ENCODE measurements at places on chromosomes 6 and 20. TPM values are rescaled to one million over a fixed set of nuclear protein-coding genes. Genes with fewer than 3 reads are reported as not detected.

MYLK2 gene
- total RNA-seq = 0.36 TPM

DDAH2 gene
- total RNA-seq = 3.5 TPM

CDKN1A gene
- total RNA-seq = 12.6 TPM

B3GALT4 gene
- 1.8 TPM for total RNA-seq

LPA gene
- total RNA-seq = not detected

GHRH gene
- not detected for total RNA-seq

PDE10A gene
- total RNA-seq = not detected

ULBP3 gene
- total RNA-seq = 1.1 TPM

CCDC170 gene
- total RNA-seq = not detected

SLPI gene
- total RNA-seq = not detected

VIP gene
- total RNA-seq = not detected

- no peak overlapping the region for H3K27ac ChIP-seq
- no peak overlapping the region for H3K4me3 ChIP-seq
- H3K36me3 ChIP-seq = no peaks in the 10 kb centered on the region
- H3K4me1 ChIP-seq = no peaks in the 10 kb centered on the region
- H3K27me3 ChIP-seq = peaks cover 59% of the 10 kb centered on the region
Measured at GRCh38 chr6:17998003-17998402, 10.6 kb upstream of the KIF13A start.

- no peak for DNase-seq
- no peaks in the 10 kb centered on the region for H3K4me1 ChIP-seq
- no peak overlapping the region for H3K27ac ChIP-seq
Measured at GRCh38 chr6:163147994-163148393, 266.5 kb upstream of the QKI start.

- no peaks in the 10 kb centered on the region for H3K27me3 ChIP-seq
- no peaks in the 10 kb centered on the region for H3K36me3 ChIP-seq
- no peak overlapping the region for H3K4me3 ChIP-seq
- no peaks in the 10 kb centered on the region for H3K4me1 ChIP-seq
- H3K27ac ChIP-seq = no peak overlapping the region
Measured at GRCh38 chr20:14498772-14499171, 161.4 kb upstream of the FLRT3 start.

DNA sequence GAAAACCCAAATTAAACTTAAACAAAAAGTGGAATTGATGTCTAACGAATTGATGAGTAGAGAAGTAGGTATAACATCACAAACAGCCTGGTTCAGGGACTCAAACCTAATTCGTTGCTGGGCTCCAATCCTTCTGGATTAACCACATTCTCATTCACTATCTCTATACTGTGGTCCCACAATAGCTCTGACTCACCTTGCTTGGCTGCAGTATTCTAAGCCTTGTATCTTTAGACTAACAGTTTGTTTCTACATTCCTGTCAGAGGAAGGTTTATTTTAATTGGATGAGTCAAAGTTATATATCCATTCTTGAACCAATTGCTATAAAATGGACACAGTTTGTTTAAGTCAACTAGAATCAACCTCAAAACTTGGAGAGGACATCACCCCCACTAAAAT, 530.5 kb upstream of the PTCHD4 start:
- no peak overlapping the region for H3K27ac ChIP-seq
- no peak overlapping the region for H3K4me3 ChIP-seq
- no peaks in the 10 kb centered on the region for H3K36me3 ChIP-seq
- H3K4me1 ChIP-seq = no peaks in the 10 kb centered on the region
- no peaks in the 10 kb centered on the region for H3K27me3 ChIP-seq
- DNase-seq = no peak

- no peak overlapping the region for H3K27ac ChIP-seq
- DNase-seq = no peak
- no peaks in the 10 kb centered on the region for H3K4me1 ChIP-seq
- peaks cover 5% of the 10 kb centered on the region for H3K27me3 ChIP-seq
Measured at GRCh38 chr20:36865076-36865860, 10.7 kb upstream of the TLDC2 start.

DNA sequence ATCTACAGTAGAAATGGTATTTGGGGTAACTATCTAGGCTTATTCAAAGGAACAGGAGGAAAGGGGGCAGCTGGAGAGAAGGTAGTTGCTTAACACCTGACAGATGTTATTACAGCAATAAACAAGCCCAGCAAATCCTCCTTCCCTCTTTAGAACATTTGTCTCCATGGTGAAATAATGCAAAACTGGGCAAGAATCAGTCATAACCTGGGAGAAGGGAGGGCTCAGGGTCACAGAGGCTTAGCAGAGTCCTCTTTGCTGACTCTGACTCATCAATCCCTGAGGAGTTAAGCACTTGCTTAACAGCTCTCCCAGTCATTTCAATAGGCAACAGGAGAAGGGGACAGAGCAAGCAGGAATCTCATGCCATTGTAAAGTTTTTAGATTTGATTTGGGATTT, 230.3 kb downstream of the IBTK start:
- no peak overlapping the region for H3K27ac ChIP-seq
- H3K27me3 ChIP-seq = no peaks in the 10 kb centered on the region
- no peaks in the 10 kb centered on the region for H3K36me3 ChIP-seq
- H3K4me3 ChIP-seq = no peak overlapping the region
- H3K4me1 ChIP-seq = no peaks in the 10 kb centered on the region

DNA sequence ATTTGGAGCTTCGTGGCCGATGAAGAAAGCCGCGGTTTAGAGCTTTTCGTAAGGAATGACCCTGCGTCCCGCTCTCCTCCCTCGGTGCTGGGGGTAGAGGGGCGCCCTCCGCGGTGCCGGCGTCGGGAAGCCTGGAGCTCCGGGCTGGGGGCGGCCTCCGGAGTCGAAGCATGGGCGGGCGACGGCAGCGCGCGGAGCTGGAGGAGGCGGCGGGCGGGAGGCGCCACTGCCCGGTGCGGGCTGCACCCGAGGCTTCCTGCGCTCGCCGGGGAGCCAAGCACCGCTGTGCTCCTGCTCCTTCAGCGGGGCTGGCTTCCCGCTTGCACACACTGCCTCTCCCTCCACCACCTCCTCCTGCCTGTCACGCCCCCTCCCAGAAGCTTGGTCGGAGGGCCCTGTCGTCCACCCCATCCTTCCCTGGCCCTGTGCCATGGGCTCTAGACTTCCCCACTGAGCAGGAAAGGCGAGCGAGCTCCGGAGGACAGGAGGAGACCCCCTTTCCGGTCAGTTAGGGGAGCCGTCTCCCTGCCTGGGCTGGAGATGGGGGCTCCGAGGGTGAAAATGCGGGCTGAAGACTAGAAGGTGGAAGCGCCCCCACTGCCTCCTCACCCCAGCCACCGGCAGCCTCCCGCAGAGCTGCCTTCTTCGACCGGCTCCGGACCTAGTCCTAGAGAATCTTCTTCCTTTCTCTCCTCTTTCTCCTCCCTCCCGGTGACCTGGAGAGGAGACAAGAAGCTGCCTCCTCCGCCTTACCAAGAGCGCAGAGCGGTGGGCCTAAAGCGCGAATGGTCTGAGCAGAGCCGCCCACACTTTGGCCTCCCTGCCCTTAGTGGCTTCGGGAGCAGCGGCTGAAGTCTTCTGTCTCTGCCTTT, 1.8 kb downstream of the CDH4 start:
- no peaks in the 10 kb centered on the region for H3K36me3 ChIP-seq
- H3K4me1 ChIP-seq = no peaks in the 10 kb centered on the region
- H3K4me3 ChIP-seq = peak overlapping the region; percentile 43
- no peak overlapping the region for H3K27ac ChIP-seq
- peaks cover 60% of the 10 kb centered on the region for H3K27me3 ChIP-seq
- peak; percentile 3 for DNase-seq

DNA sequence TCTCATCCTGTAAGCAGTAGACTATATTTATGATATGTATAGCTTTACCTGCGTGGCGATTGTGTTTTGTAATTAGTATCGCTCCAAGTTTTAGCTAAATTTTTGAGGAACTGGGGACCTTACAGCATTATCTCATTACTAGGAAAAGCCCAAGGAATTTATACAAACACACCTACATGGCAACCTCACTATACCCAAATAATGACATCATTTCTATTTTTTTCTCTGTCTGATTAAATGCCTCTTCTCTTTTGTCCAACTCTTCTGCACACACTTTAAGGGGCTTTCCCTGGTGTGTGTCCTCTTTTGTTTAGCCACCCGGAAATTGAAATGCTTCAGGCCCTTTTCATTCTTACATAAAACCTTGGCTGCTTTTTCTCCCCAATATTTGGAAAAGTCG, 82.9 kb upstream of the EXOC2 start:
- no peaks in the 10 kb centered on the region for H3K4me1 ChIP-seq
- H3K27me3 ChIP-seq = peaks cover 17% of the 10 kb centered on the region
- H3K36me3 ChIP-seq = no peaks in the 10 kb centered on the region

DNA sequence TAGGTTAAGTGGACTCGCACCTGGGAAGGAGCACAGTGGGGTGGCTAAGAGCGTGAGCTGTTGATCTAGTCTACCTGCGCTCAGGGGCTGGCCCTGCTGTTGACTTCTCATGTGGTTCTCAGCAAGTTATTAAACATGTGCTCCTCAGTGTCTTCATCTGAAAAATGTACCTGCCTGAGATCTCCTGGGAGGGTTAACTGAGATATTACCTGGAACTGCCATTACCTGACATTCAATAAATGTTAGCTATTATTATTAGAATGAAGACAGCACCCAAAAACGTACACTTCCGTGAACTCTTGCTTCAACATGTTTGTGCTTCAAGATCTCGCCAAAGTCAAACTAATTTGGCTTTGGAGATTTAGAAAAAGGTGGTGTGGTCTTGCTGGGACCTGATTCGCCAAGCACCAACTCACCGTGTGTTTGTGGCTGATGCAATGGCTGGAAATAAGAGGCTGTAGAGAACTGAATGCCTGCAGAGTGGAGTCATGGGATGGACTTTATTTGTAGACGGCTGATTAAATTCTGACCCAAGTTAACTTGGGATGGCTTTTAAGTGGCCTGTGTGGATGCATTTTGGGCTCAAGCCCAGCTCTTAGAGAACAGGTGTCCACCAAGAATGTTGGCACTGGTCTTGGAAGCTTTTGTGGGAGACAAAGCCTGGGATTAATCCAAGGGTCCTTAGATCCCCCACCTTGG, 692.9 kb downstream of the QKI start:
- DNase-seq = no peak
- no peaks in the 10 kb centered on the region for H3K36me3 ChIP-seq
- H3K4me3 ChIP-seq = no peak overlapping the region
- H3K27ac ChIP-seq = no peak overlapping the region
- H3K27me3 ChIP-seq = peaks cover 36% of the 10 kb centered on the region

DNA sequence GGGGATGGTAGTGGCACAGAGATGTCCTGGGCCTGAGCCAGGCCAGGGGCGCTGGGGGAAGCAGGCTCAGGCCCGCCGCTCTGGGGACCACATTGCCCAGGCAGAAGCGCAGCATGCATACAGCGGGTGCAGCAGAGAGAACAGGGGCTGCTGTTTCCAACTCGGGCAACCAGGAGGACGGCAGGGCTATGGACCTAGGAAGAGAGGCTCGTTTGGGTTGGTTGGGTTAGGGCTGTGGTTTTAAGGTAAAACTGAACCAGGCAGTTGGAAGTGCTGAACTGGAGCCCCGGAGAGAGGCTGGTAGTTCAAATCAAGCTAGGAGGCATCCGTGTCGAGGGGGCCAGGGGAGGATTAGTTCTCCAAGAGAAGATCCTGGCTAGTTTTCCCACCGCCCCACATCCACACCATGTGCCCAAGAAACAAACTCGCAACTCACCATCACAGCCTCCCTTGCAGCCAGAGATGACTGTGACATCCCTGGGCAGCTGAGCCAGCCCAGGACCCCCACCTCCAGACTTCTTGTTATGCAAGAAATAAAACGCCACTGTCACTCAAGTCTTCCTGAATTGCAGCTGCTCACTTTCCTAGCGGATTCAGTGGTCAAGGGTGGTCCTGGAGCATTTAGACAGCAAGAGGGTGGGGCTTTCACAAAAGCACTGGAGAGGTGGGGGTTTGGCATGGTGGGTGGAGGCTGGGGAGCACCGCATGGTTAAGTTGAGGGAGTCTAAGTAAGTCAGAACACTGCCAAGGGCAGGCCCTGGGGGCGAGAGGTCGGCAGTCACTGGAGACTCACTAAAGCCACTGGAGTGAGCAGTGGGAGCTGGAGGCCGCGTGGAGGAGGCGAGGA, 161.2 kb downstream of the GRM4 start:
- H3K36me3 ChIP-seq = no peaks in the 10 kb centered on the region
- H3K27me3 ChIP-seq = peaks cover 3% of the 10 kb centered on the region
- DNase-seq = no peak
- H3K4me1 ChIP-seq = peaks cover 2% of the 10 kb centered on the region
- H3K27ac ChIP-seq = no peak overlapping the region

DNA sequence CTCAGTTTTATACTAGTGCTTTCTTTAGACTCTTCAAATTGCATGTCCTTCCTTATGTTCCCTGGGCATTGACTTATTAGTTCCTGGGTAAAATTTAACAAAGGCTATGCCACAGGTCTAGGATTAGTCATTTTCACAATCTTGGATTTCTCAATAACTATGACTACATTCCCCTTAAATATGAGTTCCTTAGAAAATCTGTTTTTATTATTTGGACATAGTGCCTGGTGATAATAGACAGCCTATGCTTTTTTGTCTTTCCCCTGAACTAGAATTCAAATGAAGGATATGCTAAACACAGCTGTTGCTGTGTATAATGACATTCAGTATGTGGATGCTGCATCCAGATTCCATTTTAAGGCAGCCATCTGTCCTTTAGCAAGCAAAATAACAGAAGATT, 1252.8 kb upstream of the GJE1 start:
- no peak overlapping the region for H3K27ac ChIP-seq
- no peak for DNase-seq
- H3K4me1 ChIP-seq = no peaks in the 10 kb centered on the region
- H3K27me3 ChIP-seq = no peaks in the 10 kb centered on the region

- H3K4me1 ChIP-seq = peaks cover 13% of the 10 kb centered on the region
- H3K4me3 ChIP-seq = no peak overlapping the region
- DNase-seq = no peak
- H3K27ac ChIP-seq = no peak overlapping the region
- H3K27me3 ChIP-seq = peaks cover 15% of the 10 kb centered on the region
Measured at GRCh38 chr20:43968341-43969000, 53.8 kb downstream of the TOX2 start.

- peaks cover 11% of the 10 kb centered on the region for H3K36me3 ChIP-seq
- peak; percentile 59 for DNase-seq
Measured at GRCh38 chr6:85460921-85461797, 11.3 kb downstream of the NT5E start.

- H3K4me3 ChIP-seq = no peak overlapping the region
- H3K4me1 ChIP-seq = no peaks in the 10 kb centered on the region
- H3K27ac ChIP-seq = no peak overlapping the region
- no peak for DNase-seq
- H3K27me3 ChIP-seq = no peaks in the 10 kb centered on the region
Measured at GRCh38 chr20:55667955-55668354, 337.4 kb downstream of the CBLN4 start.

DNA sequence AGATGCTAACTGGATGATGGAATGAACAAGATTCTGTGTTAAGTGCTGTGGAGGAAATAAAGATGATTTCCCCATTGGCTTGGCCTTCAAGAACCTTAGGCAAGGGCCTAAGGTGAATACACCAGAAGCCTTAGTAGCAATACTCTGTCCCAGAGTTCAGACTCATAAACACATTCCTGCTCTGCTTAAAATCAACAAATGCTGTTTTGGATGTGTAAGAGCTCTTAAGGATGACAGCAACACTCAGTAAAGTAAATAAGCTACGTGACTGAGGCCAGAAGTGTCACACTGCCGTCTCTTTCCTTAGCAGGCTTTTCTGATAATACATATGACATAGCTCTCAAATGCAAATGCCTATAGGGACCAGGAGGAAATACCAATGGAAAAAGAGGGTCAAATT, 90.6 kb downstream of the EYA2 start:
- no peak overlapping the region for H3K27ac ChIP-seq
- H3K27me3 ChIP-seq = peaks cover 50% of the 10 kb centered on the region
- H3K36me3 ChIP-seq = no peaks in the 10 kb centered on the region

GRCh38 chr6:29504961-29505360, 17.2 kb upstream of the MAS1L start:
- no peak for DNase-seq
- peaks cover 15% of the 10 kb centered on the region for H3K27me3 ChIP-seq
- H3K27ac ChIP-seq = no peak overlapping the region
- no peaks in the 10 kb centered on the region for H3K36me3 ChIP-seq
- H3K4me3 ChIP-seq = no peak overlapping the region
- no peaks in the 10 kb centered on the region for H3K4me1 ChIP-seq
